ENCODE measurements at places on chromosomes 6 and 20.

GRCh38 chr6:99416892-99417767, 8.0 kb downstream of the PNISR start:
- DNase-seq: no peak

DNA sequence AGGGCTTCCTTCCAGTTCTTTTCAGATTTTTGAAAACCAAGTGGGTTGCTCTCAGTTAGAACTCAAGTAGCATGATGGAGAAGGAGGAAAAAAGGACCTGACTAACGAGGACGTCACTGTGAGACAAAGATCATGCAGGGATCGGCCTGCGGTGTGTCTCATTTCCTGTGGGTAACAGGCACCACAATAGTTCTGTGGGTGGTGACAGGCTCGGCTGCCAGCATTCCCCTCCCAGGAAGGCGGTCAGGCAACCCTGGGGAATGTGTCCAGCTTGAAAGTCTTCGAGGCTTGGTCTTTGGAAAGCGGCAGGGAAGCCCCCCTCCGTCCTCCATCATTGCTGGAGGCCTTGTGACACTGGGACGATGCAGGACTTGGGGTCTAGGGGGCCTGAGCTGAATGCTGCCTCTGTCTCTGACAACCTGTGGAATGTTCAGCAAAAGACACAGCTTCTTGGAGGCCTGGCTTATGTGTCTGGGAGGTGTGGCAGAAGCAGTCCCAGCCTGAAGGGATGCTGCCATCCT, 121.0 kb downstream of the BCAS1 start:
- DNase-seq: peak; percentile 79

DNA sequence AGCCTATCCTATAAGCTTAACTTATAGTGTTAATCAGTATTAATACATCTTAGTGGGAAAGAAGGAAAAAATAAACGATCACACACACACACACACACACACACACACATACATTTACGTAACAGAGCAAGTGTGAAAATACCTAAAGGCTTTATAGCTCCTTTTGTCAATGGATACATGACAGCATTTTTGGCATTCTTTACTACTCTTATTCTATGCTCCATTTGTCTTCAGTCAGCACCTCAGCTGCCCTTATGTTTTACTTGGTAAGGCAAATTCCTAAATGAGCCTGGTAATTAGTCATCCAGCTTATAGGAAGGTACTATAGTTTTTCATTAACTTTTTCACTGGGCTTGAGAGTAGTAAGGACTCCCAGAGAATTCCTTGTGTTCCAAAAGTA, 25.1 kb upstream of the SLC17A3 start:
- DNase-seq: no peak

DNA sequence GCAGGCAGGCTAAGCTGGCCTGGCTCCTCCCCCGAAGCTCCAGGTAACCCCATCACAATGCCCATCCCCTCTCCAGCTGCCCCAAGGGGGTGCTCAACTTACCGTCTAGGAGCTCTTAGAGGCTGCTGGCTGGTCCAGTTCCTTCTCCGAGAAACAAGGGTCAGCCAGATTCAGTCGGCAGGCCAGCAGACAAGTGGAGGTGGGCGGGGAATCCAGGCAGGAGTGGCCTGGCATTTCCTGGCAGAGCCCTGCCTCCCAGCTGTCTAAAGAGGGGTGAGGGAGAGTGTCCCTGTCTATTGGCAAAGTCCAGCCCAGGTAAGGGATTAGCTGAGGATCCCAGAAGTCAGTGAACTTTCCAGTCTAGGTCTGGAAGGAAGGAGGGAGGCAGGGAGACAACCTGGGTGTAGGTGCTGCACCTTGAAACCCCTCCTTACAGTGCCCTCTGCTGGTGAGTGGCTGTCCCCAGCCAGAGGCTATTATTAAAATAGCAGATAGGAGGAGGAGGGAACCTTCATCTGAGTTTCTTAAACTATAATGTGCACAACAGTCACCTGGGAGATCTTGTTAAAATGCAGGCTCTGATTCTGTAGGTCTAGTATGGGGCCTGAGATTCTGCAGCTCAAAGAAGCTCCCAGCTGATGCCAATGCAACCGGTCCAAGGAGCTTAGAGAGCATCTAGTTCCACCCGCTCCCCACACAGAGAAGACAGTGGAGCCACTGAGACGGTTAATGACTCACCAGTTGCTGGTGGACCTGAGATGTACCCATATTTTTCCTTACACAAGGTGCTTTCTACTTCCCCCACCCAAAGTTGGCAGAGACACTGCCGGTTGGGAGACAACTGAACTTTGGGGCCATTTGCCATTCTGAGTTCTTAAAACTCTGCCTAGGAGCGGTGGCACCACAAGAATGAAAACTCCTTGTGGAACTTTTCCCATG, at the start of gene UNC5CL:
Gene UNC5CL, minus strand, starts transcription at position 162 of the 939 bp plus-strand sequence. CDS start 4,147 bp downstream, outside the sequence.
- DNase-seq: peak; percentile 33

DNA sequence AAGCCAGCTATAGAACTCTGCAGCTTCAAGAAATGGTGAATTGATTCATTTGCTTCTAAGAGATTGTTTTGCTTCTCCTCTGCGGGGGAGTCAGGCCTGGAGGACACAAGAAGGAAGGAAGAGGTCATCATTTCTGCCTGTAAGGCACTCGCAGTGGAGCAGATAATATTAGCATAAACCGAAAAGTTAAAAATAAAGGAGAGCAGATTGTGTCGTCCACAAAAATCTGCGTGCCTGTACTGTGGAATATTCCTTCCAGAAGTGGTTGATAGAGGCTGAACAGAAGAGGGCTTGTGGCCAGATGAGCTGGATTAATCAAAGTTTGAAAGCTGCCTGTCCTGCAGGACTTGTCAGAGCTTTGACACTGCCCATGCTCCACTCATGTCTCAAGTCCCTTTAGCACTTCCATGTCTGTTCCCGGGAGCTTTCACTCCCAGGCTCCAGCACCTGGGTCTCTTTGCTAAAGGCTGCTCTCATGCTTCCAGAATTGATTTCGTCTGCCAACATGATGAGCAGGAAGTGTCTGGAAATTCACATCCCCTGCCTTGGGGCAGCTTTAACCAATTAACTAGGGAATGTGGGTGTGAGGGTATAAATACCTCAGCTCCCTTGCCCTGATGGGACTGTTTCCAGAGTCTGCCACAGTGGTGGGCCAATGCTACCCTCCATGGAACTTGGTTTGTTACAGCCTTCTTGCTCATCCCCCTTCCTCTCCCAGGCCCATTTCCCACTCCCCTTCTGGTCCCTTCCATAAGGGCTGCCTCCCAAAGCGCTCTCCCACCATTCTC, 65.1 kb upstream of the STX16 start:
- DNase-seq: no peak

- no peak for DNase-seq
These were observed 28.1 kb upstream of the MYT1 start for GRCh38 chr20:64136004-64136710.

GRCh38 chr6:37535428-37535758, 35.7 kb upstream of the CCDC167 start:
- DNase-seq: no peak

DNA sequence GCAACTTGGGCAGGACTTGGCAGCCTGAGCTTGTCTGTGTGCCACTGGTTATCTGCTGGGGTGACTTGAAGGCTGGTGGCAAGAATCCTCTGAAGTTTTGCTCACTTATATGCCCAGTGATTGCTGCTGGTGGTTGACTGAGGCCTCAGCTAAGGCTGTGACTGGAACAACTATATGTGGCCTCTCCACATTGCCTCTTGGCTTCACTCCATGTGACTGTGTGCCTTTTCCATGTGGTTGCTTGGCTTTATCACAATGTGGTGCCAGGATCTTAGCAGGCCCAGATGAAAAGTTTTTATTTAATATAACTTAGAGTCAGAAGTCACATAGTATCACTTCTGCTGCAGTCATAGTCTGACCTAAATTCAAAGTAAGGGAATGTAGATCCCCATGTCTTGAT, 104.5 kb downstream of the ADAT2 start:
- no peak for DNase-seq

GRCh38 chr6:163127587-163127986, 286.9 kb upstream of the QKI start:
- DNase-seq: no peak

DNA sequence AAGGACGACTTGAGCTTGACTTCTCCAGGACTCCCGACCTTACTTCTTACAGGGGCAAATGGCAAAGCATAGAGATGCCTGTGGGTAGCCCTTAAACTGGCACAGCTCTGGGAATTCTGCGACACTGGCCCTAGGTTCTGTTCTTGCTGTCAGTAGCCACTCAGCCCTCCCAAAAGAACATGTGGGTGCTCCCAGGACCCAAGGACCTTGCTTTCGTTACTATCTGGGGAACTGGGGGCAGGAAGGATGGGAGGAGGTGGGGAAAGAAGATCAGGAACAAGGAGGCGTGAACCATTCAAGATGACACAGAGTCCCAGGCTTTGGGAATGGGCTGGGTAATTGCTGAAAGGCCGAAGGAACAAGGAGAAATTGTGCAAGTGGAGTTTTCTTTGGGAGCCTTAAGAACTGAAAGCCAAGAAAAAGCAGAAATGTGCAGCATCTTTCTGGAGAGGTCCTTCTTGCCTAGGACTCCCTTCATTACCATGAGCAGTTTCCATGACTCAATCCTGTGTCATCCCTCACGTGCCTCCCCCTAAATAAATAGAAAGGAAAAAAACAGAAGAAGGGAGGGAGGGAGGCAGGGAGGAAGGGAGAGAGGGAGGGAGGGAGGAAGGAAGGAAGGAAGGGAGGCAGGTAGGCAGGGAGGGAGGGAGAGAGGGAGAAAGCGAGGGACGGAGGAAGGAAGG, 284.6 kb upstream of the FOXQ1 start:
- no peak for DNase-seq

DNA sequence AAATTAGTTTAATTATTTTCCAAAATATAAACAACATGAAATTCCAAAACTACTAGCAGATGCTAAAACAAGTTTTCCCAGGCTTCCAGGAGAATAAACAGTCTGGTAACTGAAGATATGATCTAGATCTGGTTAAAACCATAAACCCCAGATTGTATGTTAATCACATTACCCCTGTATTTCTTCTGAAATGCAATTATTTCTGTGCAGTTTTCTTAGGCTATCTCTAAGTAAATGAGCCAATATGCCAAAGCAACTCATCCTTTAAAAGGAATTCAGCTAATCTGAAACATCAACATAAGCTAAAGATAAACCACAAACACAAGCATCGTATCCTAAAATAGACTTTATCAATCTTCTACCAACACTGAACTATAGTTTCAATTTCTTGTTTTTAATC, 44.6 kb upstream of the SENP6 start:
- no peak for DNase-seq
